ENCODE measurements at places on chromosomes 6 and 20.

GRCh38 chr20:25629816-25630499 is 6.1 kb upstream of the NANP start:
- DNase-seq: no peak

- no peak for DNase-seq
Measured at GRCh38 chr20:58084966-58085365, 143.5 kb downstream of the ANKRD60 start.

- no peak for DNase-seq
Measured at GRCh38 chr6:68732423-68732822, 97.3 kb downstream of the ADGRB3 start.

GRCh38 chr20:17904027-17904426 is 64.6 kb downstream of the SNX5 start:
- no peak for DNase-seq

DNA sequence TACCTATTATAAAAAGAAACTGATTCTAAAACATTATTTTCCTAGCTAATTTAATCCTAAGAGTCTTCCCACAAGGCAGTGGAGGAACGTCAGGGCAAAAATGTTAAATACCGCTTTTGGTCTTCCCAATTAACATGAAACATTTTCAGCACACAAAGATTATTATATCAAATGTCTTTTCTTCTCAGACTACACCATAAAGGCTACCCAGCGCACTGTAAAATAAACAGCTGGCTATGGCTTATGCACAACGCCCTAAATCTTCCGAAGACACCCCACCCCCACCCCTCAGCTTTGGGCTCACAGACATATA is 1.0 kb downstream of the NUDT3 start:
- no peak for DNase-seq

DNA sequence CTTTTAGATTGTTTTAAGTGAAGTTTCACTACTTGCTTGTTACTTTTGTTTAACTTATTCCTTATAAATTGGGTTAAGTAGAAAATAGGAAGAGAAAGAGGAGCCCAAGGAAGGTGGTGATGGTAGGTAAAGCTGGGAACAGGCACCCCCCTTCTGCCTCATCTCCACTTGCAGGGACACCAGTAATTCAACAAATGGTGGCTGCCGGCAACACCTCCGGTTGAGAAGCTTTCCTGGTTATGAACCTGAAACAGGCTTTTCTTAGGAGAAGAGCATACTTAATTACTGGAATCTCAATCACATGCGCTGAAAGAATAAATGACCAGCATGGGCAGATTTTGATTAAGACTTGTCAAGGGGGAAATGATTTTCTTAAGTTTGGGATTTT is 158.9 kb upstream of the ZNF217 start:
- DNase-seq: no peak

DNA sequence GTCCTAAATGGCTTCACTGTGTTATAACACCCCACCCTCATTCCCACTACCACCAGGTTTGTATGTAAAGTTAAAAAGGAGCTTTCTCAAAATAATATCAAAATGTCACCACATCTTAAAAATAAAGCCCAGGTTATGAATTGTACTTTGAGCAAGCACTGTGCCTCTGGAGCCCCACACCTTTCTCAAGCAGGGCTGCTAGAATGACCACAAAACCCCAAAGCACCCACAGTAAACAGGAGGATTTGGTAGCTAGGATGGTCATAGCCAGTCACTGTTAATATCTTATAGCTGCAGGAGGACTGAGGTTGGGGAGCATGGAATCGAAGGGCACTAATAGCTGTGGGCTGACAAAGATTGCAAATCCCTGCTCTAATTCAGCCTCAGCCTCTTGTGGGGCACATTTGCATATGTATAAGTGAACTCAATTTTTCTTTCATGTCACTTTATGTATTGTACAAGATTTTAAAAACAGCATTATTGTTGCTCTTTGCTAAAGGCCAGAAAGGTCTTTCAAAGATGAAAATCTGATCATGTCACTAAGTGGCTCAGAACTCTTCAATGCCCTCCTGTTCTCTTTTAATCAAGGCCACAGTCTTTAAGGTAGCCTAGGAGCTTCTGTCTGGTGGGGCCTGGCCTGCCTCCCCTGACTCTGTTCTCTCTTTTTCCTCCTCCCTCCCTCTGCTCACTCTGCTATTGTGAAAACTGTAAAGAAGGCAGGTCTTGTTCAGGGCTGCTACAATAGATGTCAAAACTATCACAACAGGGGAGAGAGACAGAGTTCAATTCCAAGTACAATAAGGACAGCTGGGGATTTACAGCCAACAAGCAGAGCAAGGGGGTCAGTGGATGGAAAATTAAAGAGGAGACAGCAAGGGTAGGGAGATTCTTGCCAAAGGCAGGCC is 101.6 kb downstream of the TMEM200A start:
- DNase-seq: no peak

GRCh38 chr20:49853640-49854039 is 41.0 kb downstream of the SLC9A8 start:
- no peak for DNase-seq

- DNase-seq: peak; percentile 3
Measured at GRCh38 chr6:25014791-25015560, 79.2 kb upstream of the RIPOR2 start.

- no peak for DNase-seq
Measured at GRCh38 chr20:44080064-44080463, 106.9 kb downstream of the JPH2 start.

DNA sequence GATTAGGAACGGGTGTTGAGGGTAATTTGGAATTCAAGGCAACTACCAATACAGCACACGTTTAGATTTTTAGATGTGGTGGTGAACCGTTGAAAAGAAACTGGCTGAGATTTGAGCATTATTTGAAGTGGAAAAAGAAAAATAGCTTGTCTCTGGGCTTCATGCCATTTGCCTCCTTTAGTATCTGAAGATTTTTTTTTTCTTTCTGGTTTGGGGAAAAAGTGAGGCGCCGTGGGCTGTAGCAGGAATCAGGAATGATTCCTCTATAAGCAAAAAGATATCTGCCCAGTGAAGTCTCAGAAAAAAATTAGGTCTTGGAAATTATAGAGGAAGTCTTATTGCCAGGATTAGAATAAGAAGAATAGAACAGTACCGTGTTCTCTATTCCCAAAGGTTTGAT is 88.5 kb downstream of the RPS12 start:
- DNase-seq: no peak

GRCh38 chr6:35260591-35261570 is 1.3 kb downstream of the ZNF76 start:
- no peak for DNase-seq

GRCh38 chr6:119323478-119323877 is 26.1 kb downstream of the MAN1A1 start:
- no peak for DNase-seq

GRCh38 chr6:31498748-31499147 is 803 bp downstream of the MICB start:
- DNase-seq: no peak

DNA sequence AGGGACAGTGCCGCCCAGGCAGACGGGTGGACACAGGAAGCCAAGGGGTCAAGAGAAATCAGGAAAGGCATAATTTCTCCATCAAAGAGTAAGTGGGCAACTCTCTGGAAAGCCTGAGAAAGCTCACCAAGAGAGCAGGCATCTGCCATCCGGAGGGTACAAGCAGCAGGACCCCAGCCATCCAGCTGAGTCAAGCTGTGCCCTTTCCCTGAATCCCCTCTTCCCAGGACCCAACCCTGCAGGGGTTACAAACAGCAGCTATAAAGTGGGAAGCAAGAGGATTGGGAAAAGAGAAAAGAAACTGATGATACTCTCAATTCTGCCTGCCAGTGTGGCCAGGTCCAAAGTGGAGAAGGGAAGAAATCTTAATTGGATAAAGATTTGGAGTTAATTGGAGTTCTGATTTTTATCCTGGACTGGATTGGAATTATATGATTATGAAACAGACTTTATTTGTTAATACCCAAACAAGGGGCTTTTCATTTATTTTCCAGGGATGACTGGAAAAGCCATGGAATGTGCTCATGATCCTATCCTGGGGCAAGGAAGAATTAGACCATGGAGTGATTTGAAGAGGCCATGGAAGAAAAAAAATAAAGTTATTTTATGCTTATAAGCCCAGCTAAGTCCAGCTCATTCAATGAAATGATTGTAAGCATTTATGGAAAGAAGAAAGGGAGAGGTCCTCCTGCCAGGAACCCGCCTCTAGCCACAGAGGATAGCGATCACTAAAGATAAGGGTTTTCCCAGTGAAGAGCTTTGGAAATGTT is 34.9 kb downstream of the NHLRC1 start:
- DNase-seq: no peak

- DNase-seq: no peak
Measured at GRCh38 chr6:161598896-161599295, 325.0 kb upstream of the AGPAT4 start.

- DNase-seq: no peak
Measured at GRCh38 chr6:135222623-135223022, 41.5 kb downstream of the MYB start.

- no peak for DNase-seq
Measured at GRCh38 chr6:119220452-119220851, 129.1 kb downstream of the MAN1A1 start.

- no peak for DNase-seq
Measured at GRCh38 chr20:62009869-62010445, 55.7 kb downstream of the TAF4 start.

- no peak for DNase-seq
Measured at GRCh38 chr20:12318043-12318442, 400.4 kb downstream of the BTBD3 start.

GRCh38 chr20:50366270-50367103 is 143.7 kb upstream of the PTPN1 start:
- DNase-seq: peak; percentile 85

DNA sequence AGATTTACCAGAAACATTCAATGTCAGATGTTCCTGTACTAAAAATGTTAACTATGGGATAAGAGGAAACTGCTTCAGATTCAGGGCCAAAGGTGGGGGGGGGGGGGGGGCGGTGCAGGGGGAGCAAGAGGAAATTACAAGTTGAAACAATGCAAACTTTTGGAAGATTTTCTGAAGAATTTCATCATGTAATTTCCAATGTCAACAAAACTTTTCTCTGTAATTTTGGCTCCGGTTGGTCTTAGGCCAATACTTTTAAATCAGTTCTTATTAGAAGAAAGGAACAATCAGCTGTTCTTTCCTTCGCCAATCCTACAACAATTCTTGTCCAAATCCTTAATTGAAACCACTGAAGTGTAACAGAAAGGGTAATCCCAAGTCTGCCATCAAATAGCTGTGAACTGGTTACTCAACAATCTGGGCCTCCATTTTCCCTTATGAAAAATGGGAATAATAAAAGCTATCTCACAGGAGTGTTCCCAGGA is 13.1 kb downstream of the UQCC1 start:
- DNase-seq: no peak

DNA sequence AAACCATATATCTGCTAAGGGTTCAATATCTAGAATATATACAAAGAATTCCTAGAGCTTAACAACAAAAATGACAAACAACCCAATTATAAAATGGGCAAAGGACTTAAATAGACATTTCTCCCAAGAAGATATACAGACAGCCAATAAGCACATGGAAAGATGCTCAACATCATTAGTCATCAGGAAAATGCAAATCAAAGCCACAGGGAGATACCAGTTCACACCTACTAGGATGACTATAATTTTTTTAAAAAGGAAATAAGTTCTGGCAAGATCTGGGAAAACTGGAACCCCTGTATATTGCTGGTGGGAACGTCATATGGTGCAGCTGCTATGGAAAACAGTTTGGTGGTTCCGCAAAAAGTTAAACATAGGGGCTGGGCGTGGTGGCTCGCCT is 116.2 kb upstream of the MYL9 start:
- no peak for DNase-seq

- DNase-seq: no peak
Measured at GRCh38 chr6:53410508-53411258, 61.9 kb upstream of the ELOVL5 start.

DNA sequence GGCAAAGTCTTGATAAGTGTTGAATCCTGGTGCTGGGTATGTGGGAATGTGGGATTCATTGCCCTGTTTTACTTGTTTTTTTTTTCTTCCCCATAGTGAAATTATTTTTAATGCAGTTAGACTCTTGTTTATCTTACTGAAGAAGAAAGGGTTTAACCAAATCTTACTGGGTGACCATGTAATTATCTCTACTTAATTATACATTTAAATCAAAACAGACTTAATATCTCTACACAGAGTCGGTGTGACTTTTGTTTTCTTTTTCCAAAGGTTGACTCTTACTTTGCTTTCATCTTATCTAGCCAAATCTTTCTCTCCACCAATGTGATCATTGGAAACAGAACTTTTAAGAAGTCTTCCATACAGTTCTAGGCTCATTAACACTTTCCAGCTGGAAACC is 67.7 kb upstream of the DYNLRB1 start:
- no peak for DNase-seq

GRCh38 chr20:21511850-21512633 is 1.8 kb downstream of the NKX2-2 start:
- DNase-seq: no peak

- DNase-seq: no peak
Measured at GRCh38 chr6:72650081-72650745, 28.3 kb downstream of the KCNQ5 start.

Data from NCI-H1694 (cell line).